ENCODE measurements at places on chromosomes 1 and 21. TPM values are rescaled to one million over a fixed set of nuclear protein-coding genes. Genes with fewer than 3 reads are reported as not detected.

CELA2A gene
- total RNA-seq = not detected

- peak; percentile 28 for DNase-seq
Measured at GRCh38 chr1:40927781-40928180, 51.7 kb upstream of the CTPS1 start.

DNA sequence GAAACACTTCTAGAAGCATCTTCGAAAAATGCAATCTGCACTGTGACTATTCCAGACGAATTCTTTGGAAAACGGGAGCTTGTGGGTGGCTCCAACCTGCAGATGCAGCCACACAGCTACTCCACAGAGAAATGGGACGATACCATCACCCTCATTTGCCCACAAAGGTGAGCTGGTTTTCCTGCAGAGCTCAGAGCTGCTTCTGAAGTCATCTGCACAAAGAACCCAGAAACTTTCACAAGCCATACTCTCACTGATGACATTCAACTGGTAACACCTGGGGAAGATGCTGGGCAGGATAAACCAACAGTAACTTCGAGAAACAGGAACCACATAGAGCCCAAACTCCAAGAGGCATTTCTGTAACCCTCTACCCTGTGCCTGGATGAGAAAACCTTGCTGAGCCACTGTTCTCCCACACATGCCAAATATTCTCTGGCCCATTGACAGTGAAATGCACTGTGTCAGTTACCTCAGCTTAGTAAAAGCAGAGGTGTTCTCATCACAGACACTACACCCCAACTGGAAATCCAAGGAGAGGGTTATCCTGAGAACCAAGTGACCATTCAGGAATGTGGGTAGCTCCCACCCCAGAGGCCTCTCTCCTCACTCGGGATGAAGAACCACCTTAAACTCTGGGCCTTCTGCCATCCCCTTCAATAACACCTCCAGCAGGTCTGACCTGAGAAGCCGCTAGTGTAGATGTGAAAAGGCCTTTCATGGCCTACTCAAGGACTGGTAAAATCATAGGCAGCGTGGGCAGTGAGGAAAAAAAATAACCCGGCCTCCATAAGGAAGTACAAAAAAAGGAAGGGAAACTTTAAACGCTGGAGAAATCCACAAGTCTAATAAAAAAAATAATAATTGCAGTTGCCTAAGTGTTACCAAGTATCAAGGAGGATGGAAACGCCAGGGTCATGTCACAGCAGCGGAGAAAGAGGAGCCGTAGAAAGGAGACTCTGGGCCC, 56.7 kb downstream of the HSF2BP start:
- DNase-seq = no peak

RXFP4 gene
- total RNA-seq = 0.19 TPM

- DNase-seq = no peak
Measured at GRCh38 chr1:194227161-194227560, 1040.7 kb upstream of the B3GALT2 start.
